ENCODE measurements at places on chromosomes 7 and 10. TPM values are rescaled to one million over a fixed set of nuclear protein-coding genes. Genes with fewer than 3 reads are reported as not detected.

COL17A1 gene
- 856 TPM for total RNA-seq

SAP25 gene
- not detected for total RNA-seq

FBXW4 gene
- 29.2 TPM for total RNA-seq

TAS2R60 gene
- total RNA-seq = not detected
